ENCODE measurements at places on chromosomes 13 and 19.
A peak's percentile ranks its signal among the peaks of the same experiment; 100 is the strongest.

DNA sequence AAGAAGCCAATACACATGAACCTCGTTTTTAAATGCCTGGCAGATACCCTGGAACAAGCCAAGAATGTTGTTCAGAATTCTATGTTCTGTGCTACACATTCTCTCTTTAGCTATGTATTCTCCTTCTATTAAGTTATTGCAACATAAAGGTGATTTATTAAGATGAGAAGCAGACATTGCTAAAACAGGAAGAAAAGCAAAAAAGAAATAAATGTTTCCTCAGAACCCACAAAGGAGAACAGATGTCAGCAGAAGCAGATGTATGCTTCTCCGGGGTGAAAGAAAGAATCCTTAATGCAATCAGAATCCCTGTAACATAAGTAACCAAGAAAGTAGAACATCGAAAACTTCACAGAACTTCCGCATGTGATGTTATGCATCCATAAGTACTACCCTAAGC lies 302.9 kb downstream of the DCT start:
- DNase-seq, result no peak

DNA sequence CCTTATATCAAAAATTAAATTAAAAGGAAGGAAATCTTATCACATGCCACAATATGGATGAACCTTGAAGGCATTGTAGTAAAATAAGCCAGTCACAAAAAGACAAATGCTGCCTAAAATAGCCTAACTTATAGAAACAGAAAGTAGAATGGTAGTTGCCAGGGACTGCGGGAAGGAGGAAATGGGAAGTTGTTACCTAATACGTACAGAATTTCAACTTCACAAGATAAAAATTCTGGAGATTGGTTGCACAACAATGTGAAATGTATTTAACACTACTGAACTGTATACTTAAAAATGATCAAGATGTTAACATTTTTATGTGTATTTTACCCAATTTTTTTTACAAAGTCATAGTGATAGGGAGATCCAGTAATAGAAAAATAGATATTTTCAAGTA lies 10.2 kb upstream of the N4BP2L2 start:
- DNase-seq, result no peak

DNA sequence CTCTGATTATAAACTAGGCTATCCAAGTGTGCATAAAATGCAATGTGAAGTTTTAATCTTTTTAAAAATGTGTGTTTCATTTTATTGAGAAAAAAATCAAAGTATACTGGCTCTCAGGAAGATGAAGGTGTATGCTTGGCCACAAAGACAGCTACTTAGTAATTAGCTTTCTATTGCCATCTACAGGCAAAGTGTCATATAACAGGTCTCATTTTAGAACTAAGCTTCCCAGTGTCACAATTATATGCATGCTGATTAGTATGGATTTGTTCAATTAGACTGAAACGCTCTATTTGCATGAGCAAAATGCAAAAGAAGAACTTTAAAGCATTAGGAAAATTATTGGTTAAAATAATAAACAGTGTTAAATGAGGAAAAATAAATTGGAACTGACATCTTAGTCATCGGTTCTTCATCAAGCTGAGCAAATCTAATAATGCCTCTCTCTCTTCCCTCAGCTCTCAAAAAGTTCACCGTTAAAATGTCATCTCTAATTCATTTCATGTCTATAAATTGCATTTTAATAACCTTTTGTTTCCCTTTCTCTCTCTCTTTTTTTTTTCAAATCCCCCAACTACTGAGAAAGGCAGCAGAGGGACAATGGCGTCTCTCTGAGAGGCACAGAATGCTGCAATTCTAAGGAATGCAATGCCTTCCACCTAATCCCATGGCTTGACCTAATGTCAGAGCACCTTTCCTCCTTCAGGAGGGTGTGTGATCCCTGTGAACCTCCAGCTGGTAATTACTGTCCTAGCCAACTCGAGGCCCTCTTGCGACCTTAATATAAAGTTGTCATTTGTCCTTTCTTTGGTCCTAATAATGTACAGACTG lies 313.1 kb upstream of the MAB21L1 start:
- peak; percentile 35 for DNase-seq

DNA sequence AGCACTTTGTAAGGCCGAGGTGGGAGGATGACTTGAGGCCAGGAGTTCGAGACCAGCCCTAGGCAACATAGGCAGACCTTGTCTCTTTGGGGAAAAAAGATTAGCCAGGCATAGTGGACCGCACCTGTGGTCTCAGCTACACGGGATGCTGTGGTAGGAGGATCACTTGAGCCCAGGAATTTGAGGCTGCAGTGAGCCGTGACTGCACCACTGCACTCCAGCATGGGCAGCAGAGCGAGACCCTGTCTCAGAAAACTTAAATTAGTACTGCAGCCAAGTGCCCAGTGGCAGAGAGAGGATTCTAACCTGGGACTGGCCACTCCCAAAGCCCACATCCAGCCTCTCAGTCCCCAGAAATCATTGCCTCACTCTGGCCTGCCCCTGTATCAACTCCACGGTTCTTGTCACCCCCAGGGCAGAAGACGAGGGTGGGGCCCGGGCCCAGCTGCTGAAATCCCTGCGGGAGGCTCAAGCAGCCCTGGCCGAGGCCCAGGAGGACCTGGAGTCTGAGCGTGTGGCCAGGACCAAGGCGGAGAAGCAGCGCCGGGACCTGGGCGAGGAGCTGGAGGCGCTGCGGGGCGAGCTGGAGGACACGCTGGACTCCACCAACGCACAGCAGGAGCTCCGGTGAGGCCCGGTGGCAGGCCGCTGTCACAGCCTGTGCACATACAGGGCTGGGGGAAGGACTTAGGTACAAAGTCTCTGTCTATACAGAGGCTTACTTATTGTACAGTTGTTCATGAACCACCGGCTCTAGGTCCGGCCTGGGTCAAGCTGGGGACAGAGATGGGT lies 53.4 kb downstream of the KCNC3 start:
- no peak for DNase-seq

DNA sequence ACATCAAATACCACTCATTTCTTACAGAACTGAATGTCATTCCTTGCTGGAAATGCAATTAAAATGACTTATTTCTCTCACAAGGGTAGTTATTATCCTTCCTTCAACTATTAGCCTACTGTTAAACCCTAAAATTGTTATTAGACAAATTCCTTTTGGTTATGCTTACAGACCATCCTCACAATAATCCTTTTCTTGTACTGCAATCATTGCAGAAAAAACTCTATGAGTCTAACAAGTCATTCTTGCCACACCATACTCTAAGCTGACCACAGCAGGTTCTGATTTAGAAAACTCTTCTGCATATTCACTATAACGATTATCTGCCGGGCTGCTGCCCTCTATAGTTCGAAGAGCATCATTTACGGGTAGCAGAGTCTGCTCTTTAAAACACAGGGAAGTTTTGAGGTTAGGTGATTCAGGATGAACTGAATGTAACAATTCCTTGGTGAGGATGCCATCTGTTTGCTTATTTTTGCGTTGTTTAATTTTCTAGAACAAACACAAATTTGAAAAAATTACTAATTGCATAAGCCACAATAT lies 38.2 kb downstream of the MTMR6 start:
- no peak for DNase-seq

DNA sequence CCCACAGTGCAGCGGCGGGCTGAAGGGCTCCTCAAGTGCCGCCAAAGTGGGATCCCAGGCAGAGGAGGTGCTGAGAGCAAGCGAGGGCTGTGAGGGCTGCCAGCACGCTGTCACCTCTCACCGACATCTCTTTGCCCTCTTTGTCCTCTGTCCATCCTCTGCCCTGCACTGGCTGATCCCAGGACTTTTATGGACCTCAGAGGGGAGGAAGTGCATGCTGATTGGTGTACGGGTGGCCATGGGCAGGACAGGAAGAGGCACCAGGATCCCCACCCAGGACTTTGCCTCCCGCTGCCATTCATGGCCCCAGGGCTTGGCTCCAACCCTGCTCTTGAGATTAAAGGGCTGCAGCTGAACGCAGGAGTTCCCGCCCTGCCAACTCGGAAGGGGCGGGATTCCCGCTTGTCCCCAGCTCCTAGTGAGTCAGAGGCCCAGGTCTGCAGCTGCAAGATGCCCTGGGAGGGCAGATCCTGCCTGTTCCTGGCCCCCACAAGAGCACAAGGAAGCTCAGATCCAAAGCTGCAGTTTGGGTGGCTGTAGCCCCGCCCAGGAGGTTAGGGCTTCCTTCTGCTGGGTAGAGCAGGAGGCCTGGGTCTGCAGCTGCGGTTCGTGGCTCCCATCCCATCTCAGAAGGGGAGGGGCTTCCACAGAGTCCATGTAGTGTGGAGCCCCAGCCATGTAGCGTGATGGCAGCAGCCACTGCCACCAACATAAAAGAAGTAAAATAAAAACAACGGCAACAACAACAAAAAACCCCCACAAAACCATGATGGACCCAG lies 1716.7 kb downstream of the SLITRK1 start:
- DNase-seq, result no peak

GRCh38 chr13:40682449-40683240 lies 16.2 kb upstream of the FOXO1 start:
- no peak for DNase-seq

DNA sequence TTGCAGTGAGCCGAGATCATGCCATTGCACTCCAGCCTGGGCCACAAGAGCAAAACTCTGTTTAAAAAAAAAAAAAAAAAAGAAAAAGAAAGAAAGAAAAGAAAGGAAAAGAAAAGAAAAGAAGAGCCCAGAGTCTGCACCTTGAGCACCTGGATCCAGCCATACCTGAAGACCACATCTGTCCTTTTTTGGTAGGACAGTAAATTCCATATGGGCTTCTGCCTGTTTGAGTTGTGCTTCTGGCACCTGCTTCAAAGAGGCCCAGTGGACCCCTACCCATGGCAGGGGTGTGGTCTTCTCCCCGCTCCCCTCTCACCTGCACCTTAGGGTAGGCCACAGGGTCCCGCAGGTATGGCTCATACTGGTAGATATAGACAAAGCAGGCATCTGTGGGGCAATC lies 5.8 kb downstream of the TM6SF2 start:
- no peak for DNase-seq

DNA sequence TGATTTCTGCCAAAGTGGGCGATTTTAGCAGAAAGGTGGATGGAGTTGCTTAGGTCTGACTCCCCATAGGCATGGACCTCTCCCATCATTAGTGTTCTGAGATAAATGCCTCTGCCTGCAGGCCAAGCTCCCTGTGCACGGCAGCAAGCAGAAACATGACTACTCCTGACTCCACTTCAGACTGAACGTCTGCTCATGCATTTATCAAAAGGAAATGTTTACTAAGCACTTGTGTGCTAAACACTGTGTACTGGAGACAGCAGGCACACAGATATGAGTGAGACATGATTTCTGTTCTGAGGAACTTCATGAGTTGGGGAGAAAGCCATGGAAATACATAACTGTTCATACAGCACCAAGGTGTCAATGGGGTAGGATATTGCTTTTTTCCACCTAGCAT lies 149.6 kb downstream of the MIPEP start:
- DNase-seq, result no peak

DNA sequence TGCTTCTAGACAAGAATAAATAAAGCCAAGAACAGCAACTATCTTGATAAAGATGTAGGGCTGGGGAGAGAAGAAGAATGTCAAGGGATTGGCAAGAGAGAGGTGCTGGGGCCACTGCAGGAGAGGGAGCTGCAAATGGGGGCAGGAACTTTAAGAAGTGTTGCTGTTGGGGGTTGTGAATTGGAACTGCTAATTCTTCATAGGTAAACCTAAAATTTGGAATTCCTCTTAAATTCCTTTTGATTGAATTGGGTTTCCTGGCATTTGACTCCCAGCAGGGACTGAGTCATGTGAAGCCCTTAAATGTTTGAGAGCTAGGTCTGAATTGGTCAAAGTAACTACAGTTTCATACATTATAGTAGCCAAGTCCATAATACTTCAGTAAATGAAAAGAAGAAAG lies 305.6 kb upstream of the TMTC4 start:
- no peak for DNase-seq

DNA sequence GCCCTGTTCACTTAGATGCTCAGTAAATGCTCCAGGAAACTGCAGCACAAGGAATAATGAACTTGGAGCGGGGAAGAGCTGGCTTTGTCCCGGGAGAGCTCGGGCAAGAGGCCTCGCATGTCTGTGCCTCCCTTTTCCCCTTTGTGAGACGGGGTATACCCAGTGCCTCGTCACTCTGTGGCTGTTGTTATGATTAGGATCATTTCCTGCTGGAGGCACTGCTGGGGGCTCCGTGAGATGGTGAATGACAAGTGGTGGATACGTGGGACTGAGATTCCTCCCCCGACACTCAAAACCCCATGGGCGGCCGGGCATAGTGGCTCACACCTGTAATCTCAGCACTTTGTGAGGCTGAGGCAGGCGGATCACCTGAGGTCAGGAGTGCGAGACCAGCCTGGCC lies 1.1 kb upstream of the PLVAP start:
- no peak for DNase-seq

DNA sequence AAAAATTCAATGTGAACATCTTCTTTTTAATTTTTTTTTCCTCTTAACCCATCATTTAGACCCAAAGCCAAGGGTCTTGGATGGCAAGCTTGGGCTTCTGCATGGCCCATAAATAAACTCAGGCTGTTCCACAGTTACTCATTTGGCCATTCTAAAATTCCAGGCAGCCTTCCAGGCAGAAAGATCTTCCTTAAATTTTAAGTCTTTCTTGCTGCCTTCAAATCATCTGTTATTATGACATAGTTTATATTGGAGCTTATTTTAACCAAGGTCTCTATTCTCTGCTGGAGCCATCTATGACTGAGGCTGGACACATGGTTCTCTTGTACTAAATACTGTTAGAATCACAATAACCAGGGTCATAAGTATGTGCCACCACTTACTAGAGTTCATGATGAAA lies 317.3 kb upstream of the MAB21L1 start:
- no peak for DNase-seq

DNA sequence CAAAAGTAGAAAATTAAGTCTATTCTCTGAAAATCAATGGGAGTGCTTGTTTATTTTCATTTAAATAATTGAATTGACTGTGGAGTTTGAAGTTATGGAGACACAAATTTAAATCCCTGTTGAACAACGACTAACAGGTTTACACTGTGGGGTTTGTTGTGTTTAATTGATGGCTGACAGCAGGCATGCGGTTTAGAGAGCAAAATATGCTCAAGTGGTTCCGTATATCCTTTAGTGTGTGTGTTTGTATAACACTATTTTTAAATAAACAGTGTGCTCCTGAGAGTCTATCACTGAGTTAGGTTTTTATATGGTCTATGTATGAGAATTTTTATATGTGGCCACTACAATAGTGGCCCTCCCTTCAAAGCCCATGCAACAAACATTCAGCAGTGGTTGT lies 332.0 kb downstream of the GPC6 start:
- DNase-seq, result no peak

DNA sequence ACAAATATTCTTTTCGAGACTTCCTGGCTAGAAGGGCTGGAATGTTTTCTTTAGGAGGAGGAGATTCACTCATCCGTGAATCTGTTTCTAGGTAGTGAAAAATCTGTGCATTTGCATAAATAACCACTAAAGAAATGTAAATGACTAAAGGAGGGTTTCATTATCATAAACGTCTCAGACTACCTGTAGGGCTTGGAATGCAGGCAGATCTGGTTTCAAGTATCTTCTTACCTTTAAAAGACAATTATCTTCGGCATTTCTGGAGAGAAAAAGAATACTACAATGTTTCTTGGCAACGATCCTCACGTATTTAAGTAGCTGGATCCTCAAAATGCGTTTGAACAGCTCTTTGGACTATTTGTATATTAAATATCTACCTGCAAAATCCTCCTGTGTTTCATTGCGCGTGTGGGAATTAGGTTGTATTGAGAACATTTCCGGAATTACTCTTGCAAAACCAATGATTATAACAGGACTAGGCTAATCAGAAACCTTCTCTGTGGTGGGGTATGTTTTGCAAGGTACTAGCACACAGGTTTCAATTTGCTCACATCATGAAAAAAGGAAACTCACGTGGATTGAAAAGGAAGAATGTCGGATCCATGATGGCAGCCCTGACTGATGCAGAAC lies 291.1 kb upstream of the ARGLU1 start:
- no peak for DNase-seq

GRCh38 chr19:1000095-1000494 lies at the start of gene GRIN3B:
Gene GRIN3B (plus strand): TSS chr19:1000419. CDS start chr19:1000438, 19 bp downstream.
- DNase-seq, result no peak
